ENCODE measurements at places on chromosomes 7 and 10.
A peak's percentile ranks its signal among the peaks of the same experiment; 100 is the strongest.

DNA sequence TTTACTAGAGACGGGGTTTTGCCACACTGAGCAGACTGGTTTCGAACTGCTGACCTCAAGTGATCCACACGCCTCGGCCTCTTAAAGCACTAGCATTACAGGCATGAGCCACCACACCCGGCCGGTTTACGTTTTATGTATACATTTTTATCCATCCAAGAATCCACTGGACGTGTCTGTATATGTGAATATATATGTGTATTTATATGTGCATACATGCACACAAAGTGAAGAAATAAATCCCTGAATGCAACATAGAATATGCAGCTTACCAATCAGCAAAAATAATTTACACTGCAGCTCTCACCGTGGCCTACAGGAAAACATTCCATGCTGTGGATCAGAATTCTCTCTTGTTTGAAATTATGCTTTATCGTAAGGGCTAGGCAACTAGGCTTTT, 23.3 kb downstream of the DCLRE1C start:
- DNase-seq: no peak

GRCh38 chr7:101226721-101227120, 8.8 kb downstream of the ZNHIT1 start:
- no peak for DNase-seq

GRCh38 chr7:151600331-151600730, 80.6 kb upstream of the RHEB start:
- no peak for DNase-seq

DNA sequence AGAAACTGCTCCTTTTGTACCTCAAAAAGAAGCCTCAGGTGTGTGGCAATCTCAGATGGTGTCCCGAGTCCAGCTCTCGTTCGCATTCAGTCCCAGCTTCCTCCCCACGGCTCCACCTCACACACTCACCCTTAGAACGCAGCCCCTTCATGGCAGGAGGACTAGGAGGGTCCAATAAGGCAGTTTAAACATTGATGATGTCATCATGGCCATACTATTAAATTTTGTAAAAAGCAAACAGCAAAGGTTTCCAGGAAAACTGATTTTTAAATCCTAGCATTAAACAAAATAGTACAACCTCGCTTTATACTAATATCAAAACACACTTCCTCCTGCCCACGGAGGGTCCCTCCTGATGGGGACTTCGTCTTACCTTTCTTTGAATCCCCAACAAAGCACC, 133.0 kb downstream of the ADAM12 start:
- no peak for DNase-seq

DNA sequence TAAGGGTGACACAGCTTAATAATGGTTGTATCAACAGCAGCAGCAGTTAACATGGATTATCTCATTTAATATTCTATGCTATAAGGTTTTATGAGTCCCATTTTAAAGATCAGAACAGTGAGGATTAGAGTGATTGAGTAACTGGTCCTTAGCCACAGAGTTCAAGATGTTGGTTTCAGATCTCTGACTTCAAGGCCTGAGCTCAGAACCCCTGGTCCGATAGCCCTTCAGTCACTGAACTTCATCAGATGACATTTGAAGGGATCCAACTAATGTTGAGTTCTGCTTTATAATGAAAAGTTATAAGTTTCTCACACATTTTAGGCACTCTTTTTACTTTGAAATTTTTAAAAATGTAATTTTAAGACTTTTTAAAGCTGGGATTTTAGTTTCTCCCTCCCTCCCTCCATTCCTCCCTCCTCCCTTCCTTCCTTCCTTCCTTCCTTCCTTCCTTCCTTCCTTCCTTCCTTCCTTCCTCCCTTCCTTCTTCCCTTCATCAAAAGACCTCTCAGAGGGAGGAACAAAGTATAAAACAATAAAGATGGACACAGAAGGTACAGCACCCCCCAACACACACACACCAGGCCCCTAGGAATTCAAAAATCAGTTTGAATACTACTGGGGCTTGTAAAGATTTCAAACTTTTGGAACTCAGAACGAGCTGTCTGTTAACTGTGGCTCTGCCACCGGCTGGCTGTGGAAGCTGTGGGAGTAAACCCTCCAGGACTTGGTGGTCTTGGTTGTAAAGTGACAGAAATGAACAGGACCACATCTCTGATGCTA, 206.9 kb upstream of the AGK start:
- no peak for DNase-seq

- no peak for DNase-seq
Observed at GRCh38 chr10:64196638-64197315, 675.6 kb downstream of the REEP3 start.

DNA sequence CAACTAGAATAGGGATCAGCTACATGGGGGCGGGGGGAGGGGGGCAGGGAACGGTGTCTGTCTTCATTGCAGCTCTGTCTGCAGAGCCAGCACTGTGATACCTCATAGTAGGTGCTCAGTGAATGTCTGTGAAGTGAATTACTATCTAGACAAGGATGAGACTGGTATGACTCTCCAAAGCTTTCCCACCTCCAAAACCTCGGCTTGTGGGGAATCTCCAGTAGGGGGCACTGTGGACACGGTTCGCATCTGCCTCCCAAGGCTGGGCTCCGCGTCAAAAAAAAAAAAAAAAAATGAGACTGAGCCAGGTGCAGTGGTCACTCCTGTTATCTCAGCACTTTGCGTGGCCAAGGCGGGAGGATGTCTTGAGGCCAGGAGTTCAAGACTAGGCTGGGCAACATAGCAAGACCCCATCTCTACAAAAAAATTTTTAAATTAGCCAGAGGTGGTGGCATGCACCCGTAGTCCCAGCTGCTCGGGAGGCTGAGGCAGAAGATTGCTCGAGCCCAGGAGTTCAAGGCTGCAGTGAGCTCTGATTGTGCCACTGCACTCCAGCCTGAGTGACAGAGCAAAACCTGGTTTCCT, 9.6 kb downstream of the TRIM56 start:
- DNase-seq: peak; percentile 16

GRCh38 chr10:90652519-90652918, 205.3 kb downstream of the HTR7 start:
- no peak for DNase-seq

DNA sequence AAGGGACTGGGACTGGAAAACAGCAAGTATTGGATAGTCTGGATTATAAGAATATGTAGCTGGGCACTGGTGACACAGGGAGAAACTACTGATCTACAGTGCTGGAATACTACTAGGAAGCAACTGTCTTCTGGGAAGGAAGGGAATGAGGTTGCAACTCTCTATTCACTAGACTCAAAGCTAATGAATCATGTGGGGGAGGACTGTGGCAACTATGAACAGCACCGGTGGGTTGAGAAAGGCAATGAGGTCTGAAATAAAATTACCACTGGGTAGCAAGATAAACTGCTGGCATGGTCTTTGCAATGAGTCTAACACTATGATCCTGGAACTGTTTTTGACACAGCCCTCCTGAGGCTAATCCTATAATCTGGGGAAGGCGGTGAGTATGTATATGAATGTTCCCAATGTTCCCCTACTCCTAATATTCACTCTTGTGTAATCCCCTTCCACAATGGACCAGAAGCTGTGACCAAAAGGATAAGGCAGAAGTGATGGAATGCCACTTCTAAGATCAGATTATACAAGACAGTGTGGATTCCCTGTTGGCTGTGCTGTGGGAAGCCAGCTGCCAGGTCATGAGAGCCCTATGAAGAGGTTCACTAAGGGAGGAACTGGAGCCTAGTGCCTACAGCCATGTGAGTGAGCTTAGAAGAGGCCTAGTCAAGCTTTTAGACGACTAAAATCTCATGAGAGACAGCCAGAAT, 101.3 kb upstream of the DNAJB12 start:
- no peak for DNase-seq

DNA sequence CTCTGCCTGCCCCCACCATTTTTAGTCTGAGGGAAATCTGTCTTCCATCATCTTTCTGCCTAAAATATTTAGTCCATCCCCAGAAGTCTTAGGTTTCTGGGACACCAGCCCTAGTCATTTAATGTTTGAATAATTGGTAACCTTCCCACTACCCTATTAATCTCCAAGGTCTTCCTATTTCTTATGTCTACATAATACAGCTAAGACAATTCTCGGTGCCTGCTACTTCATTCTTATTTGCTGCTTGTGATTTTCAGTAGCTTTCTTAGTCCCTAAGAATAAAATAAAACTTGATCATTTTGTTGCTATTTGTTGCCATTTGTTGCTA, 11.1 kb downstream of the RALA start:
- DNase-seq: no peak

DNA sequence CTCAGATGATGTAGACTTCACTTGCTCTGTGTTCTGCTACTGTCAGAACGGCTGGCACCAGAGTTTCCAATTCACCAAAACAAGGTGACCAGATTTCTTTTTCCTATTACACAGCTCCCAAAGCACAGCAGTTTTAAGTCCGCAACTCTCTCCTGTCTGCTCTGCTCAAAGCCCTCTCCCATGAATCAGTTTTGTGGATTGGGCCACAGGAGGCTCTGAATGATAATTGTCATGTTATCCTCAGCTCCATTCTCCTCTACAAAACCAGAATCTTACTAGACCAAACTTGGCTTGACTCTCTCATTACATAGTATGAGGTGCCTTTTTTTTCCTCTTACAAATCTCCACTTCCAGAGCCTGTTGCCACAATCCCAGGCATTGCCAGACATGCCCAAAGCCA, 223.5 kb downstream of the SNX13 start:
- no peak for DNase-seq

GRCh38 chr10:49532461-49532860, 6.5 kb downstream of the ERCC6 start:
- DNase-seq: no peak

DNA sequence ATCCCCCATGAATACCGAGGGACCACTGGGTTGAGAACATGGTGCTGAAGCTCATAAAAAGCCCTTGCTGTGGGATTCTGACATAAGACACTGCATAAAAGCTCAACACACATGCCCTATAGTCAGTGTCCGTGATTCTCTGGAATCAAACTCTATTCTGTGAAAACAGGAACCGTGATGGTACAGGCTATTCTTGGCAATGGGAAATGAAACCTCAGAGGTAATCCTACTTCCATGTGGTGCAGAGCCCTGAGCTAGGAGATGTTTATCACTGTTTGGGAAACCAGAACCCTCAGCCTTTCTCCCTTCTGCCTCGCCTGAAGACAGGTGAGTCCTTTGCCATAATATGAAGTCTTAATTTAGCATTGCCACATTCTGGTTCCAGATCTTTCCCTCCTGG, 80.8 kb upstream of the PRSS1 start:
- DNase-seq: no peak

DNA sequence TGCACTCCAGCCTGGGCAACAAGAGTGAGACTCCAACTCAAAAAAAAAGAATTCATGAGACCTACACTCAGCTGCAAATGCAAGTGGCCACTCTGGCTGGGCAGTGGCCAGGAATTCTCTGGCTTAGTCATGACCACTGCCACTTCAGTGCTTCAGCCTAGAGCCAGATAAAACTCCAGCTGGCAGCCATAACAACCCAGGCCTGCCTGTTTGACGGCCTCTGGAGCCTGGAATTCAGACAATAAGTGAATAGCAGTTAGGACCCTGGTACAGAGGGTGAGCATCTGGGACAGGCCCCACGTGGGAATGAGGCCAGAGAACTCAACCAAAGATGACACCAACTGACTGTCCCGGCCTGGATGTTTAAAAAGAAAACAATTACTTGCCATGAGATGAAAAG, 18.9 kb downstream of the RCC1L start:
- DNase-seq: no peak

DNA sequence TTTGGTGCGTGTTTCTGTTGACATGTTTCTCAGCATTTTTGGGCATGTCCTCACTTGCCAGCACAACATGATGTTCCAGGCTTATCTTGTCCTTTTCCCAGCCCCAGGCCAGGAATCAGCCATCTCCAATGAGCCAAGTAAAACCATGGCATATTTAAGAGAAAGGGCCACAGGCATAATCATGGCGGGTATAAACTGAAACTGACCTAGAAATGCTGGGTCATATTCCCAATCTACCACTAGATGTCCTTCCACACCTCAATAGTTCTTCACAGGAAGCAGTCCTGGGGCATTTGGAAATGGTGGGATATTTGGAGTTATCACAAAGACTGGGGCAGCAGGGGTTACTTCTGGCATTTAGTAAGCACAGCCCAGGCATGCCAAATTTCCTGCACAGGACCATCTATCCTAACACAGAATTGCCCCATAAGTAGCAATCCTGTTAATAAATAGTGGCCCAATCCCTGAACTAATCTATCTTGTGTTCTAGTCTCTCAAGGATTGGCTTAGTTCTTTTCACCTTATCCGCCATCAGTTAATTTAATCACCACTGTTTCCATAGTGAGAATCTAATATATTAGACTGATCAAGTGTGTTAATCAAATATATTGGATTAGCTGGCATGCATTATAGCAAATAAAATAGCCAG, 101.6 kb downstream of the NPSR1 start:
- no peak for DNase-seq

GRCh38 chr10:108421266-108421665, 1256.8 kb upstream of the SORCS1 start:
- DNase-seq: no peak

DNA sequence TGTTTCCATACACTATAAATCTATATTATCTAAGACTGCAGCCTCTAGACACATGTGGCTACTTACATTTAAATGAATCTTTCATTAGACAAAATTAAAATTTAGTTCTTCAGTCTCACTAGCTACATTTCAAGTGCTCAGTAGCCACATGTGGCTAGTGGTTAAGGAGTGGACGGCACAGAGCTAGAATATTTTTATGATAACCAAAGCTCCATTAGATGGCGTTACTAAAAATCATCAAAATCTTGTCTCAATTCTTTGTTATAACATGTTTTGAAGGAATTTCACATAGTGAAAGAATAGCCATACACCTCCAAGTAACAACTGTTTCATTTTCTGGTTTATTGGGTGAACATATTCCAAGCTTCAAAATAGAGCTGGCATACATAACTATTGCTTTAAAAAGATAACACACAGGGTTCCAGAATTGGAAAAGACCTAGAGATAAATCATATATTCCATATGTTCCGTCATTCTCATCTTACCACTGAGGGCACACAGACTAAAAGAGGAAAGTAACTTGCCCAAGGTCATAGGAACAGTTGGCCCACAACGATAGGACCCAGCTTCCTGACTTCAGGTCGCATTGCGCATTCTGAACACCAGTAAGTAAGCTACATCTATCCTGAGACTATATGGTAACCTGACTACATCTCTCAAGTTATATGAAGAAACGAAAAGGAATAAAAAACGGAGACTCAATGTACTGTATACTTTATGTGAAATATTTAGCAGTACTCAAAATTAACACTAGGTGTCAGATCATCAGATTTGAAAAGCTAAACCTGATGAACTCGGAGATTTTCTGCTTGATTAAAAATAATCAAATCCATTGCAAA, 66.6 kb downstream of the CAV1 start:
- no peak for DNase-seq

GRCh38 chr7:155638366-155638765, 6.1 kb upstream of the RBM33 start:
- DNase-seq: no peak
